Activated B cell treated with CpG ODN at 0.5 μM for 24 hours (primary cell): ENCODE measurements at places on chromosomes 4 and X.
A peak's percentile ranks its signal among the peaks of the same experiment; 100 is the strongest.

DNA sequence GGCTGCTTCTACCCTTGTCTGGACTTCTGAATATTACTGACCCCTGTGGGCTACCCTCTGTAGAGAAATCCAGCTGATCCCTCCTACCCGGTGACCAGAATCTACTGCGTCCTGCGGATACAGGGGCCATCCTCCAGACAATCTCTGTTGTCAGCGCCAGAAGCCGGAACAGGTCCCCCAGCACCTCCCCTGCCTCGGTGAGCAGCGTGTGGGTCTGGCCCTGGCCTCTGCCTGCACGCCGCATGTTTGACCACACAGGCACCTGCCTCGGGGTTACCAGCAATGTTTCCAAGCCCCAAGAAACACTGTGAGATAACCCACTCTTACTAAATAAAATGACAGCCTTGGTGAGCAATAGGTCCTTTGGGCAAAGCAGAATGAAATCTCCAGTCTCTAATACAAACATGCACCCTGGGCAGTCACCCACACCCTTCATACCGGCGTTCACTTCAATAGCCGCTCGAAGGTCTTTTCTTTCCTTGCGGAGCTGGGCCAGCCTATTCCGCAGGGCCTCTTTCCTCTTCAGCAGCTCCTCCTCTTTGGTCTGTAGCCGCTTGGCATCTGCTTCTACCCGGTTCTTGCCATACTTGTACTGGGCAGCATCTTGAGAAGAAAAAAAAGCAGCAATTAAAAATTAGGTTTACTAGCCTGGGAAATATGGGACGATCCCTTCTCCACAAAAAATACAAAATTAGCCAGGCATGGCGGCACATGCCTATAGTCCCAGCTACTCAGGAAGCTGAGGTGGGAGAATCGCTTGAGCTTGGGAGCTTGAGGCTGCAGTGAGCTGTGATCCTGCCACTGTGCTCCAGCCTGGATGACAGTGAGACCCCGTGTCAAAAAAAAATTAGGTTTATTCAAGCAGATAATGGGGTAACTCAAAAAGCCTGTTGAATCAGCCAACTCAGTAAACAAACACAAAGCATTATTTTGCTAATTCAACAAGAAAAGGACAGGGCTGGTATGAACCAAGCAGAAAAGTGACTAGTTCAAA is 165.1 kb downstream of the AFAP1 start:
- no peaks in the 10 kb centered on the region for H3K36me3 ChIP-seq
- no peak overlapping the region for H3K4me3 ChIP-seq
- H3K4me1 ChIP-seq, result peaks cover 2% of the 10 kb centered on the region
- H3K27me3 ChIP-seq, result peaks cover 7% of the 10 kb centered on the region

DNA sequence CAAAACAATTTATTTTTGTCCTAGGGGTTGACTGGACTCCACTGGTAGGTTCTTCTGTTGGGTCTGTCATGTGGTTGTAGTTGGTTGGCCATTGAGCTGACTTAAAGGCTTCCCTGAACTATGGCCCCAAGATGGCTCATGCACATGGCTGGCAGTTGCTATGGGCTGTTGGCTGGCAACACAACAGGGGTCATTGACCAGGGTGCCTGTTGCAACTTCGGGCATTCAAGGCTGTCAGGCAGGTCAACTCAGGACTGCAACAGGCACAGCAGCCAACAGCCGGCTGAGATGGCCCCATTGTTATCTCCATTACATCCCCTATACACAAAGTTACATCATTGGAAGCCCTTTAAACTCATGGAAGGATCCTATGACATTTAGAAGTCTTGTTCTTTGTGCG is 109.7 kb upstream of the CPEB2 start:
- no peaks in the 10 kb centered on the region for H3K4me1 ChIP-seq
- no peak overlapping the region for H3K27ac ChIP-seq
- peaks cover 3% of the 10 kb centered on the region for H3K27me3 ChIP-seq
- DNase-seq, result no peak

DNA sequence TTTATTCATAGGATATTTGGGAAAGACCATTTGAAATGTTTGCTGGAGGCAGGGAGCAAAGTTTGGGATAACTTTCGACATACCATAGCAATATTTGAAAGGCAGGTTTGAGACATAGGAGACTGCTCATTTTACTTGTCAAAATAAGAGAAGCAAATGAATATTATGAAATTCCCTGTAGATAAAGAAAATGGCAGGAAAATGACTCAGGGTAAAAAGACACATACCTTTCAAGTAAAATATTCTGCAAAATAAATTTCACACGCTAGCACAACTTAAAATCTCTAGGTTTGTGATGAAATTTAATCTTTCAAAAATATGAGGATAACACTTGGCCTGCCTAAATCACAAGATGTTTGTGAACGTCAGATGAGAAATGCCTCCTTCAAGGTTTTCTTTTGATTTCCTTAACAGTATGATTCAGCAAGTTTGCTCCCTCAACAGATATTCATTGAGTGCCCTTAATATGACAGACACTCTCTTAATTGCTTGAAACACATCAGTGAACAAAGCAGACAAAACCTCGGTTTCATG is 6.6 kb downstream of the TMEM156 start:
- H3K4me1 ChIP-seq, result peaks cover 70% of the 10 kb centered on the region
- DNase-seq, result no peak
- peak overlapping the region; percentile 48 for H3K27ac ChIP-seq
- H3K27me3 ChIP-seq, result no peaks in the 10 kb centered on the region
- H3K4me3 ChIP-seq, result no peak overlapping the region

DNA sequence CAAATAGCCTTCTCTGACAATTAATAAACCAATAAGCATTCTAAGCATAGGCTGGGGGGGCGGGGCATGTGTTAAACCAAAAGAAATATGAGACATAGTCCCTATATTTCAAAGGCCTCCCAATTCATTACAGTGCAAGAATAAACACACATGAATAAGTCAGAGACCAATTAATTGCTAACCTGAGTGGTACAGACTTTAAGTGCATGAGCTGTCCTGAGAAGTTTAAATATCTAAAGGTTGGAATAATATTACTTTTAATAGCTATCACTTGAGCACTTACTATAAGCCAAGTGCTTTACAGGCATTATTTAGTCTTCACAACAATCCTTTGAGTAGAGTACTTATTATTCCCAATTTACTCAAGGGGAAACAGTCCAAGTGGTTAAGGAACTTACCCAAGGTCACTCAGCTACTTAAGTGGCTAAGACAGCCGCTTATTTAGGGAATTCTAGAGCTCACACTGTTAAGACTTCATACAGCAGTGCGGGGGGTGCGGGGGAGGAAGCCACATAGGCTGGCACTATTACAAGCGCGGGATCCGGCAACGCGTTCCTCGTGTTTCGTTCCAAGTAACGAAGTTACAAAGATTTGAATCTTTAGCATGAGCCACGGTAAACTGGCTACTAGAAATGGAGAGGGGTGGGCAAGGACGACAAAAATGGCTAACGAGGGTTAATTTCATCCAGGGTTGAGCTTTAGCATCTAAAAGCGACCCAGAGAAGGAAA is 1.4 kb downstream of the THOC2 start:
- peaks cover 35% of the 10 kb centered on the region for H3K4me1 ChIP-seq
- peaks cover 11% of the 10 kb centered on the region for H3K36me3 ChIP-seq
- peak overlapping the region; percentile 68 for H3K27ac ChIP-seq
- H3K4me3 ChIP-seq, result peak overlapping the region; percentile 94
- no peaks in the 10 kb centered on the region for H3K27me3 ChIP-seq
- no peak for DNase-seq

DNA sequence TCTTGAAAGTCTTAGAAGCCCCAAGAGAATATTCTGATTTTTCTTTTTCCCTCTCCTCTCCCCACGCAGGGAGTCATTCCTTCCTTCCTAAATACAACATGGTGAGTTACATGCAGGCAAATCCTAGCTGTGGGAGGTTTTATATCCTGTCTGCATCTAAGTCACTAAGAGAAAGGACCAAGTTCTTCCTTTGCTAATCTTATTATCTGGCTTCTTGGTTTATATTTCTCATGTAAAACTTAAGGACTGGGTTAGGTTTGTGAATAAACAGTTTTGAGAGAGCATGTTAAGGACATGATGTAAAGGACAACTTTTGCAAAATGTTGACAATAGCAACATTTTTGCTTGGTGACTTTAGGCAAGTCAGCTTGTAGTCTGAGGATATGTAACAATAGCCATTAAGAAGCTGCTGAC is 5.1 kb upstream of the CXCL9 start:
- no peaks in the 10 kb centered on the region for H3K27me3 ChIP-seq
- H3K36me3 ChIP-seq, result no peaks in the 10 kb centered on the region
- H3K4me3 ChIP-seq, result no peak overlapping the region
- peaks cover 20% of the 10 kb centered on the region for H3K4me1 ChIP-seq
- H3K27ac ChIP-seq, result peak overlapping the region; percentile 47
- no peak for DNase-seq

GRCh38 chr4:5191831-5192230 is 140.6 kb downstream of the STK32B start:
- DNase-seq, result no peak
- H3K4me1 ChIP-seq, result peaks cover 4% of the 10 kb centered on the region
- no peak overlapping the region for H3K27ac ChIP-seq
- H3K4me3 ChIP-seq, result no peak overlapping the region
